HCT116 (cell line): ENCODE measurements at places on chromosomes 12 and 14.

GRCh38 chr12:46493834-46494181 lies 121.2 kb upstream of the SLC38A2 start:
- no peak for DNase-seq

DNA sequence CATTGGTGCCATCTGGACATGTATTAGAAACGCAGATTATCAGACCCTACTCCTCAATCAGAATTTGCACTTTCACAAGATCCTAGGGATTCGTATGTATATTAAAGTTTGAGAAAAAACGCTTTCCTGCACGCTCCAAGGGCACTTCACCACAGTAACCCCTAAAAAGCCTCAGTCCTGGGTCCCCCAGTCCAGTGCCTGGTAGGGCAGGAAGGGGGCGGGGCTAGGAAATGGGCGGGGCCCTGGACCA lies 369 bp downstream of the DEPDC4 start:
- DNase-seq: no peak

- no peak for DNase-seq
Observed at GRCh38 chr14:63290741-63291430, 27.8 kb downstream of the GPHB5 start.

- no peak for DNase-seq
Observed at GRCh38 chr12:93363841-93364297, 13.9 kb upstream of the NUDT4 start.

DNA sequence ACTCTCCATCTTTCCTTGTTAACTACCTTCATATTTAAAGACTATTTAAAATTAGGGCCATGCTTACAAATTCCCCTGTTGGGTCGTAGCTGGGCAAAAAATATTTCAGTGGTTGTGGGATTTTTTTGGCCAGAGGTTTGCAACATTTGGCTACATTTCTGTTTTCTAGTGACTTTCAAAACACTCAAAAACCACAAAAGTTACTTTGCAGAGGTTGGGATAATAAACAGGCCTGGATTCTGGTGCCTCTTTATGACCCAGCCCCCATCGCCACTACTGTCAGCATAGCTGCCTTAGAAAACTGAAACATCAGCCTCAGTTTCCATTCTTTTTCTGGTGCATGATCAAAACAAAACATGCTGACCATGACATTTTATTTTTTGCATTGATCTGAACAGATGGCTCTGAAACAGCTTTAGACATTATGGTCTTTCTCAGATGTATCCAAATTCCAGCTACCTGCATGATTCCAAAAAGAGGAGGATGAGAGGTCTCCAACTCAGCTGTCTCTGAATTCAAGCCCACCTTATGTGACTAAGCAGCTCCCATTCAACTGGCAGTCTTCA lies 5.2 kb downstream of the DPF3 start:
- no peak for DNase-seq

- DNase-seq: no peak
Observed at GRCh38 chr12:88579601-88580050, 645 bp downstream of the KITLG start.

- DNase-seq: no peak
Observed at GRCh38 chr14:33309106-33309505, 370.4 kb downstream of the NPAS3 start.

GRCh38 chr12:57765698-57766463 lies 997 bp downstream of the CYP27B1 start:
- no peak for DNase-seq
